Right lobe of liver (tissue), 6 donors: ENCODE measurements at places on chromosomes 2 and 18.
A peak's percentile ranks its signal among the peaks of the same experiment; 100 is the strongest.

GRCh38 chr18:38619129-38619528 is 1053.5 kb upstream of the CELF4 start:
- DNase-seq, result no peak
- no peak overlapping the region for H3K27ac ChIP-seq
- no peaks in the 10 kb centered on the region for H3K36me3 ChIP-seq
- H3K27me3 ChIP-seq, result no peaks in the 10 kb centered on the region
- no peak overlapping the region for H3K4me3 ChIP-seq

DNA sequence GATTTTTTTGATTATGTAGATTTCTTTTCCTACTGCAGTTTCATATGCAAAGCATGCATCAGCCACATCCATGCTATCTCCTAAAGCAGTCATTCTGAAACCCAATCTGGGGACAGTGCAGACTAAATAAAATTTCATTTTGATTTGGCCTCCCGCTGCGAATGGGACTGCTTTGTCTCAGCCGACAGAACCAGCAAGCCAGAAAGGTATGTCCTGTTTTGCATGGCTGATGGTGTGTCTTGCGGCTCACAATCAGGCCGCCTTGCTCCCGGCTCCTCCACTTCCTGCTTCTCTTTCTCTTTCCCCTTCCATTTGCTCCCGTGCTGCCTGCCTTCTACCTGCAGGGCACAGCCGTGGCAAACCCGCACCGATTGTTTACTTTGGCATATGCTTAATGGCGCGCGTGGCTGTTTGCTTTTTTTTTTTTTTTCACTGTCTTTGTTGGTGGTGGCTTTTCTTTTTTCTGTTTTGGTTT is 419.6 kb upstream of the POU3F3 start:
- no peaks in the 10 kb centered on the region for H3K27me3 ChIP-seq
- H3K4me3 ChIP-seq, result peak overlapping the region; percentile 21
- H3K4me1 ChIP-seq, result peaks cover 5% of the 10 kb centered on the region
- peak; percentile 73 for DNase-seq
- H3K27ac ChIP-seq, result no peak overlapping the region

GRCh38 chr2:225558399-225559071 is 159.0 kb downstream of the NYAP2 start:
- H3K4me1 ChIP-seq, result no peaks in the 10 kb centered on the region
- H3K4me3 ChIP-seq, result no peak overlapping the region
- DNase-seq, result no peak

DNA sequence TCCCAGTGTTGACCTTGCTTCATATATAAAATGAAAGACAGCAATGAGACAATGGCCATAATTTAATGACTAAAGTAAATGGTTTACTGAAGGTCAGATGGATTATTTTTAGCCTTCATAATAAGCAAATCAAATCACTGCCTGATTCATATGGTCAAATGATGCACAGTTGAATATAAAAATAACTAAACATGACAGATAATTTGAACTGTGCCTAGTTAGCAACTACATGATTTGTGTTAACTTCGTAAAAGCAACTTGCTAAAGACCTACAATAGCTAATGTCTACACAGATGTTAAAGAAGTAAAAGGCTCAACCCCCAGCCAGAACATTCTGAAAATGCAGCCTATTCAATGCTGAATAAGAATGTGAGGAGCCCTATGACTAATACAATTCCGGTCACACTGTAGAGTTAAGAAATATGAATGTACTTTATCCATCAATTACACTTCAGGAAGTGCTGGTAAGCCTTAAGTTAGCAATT is 590.8 kb upstream of the CDH2 start:
- H3K27ac ChIP-seq, result no peak overlapping the region
- no peak for DNase-seq
- H3K36me3 ChIP-seq, result no peaks in the 10 kb centered on the region
- H3K27me3 ChIP-seq, result no peaks in the 10 kb centered on the region
- H3K4me1 ChIP-seq, result no peaks in the 10 kb centered on the region

DNA sequence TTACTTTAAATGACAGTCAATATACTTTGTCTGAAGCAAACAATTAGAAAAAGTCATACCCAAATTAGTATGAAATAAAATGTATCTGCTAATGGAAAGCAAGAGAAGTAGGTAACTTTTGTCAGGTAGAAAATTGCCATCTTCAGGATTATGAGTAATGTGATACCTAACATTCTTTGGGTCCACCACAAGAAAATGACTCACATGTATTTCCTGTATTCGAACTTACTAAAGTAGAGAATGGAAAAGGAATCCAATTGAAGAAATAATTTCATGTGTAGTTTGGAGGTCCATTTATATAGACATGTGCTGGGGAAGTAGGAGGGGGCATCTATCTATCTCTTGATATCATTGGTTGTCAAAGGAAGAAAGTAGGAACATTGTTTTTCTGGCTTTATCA is 636.2 kb upstream of the CHAC2 start:
- H3K4me3 ChIP-seq, result no peak overlapping the region
- DNase-seq, result no peak
- H3K27me3 ChIP-seq, result no peaks in the 10 kb centered on the region
- no peaks in the 10 kb centered on the region for H3K36me3 ChIP-seq
- H3K27ac ChIP-seq, result no peak overlapping the region

DNA sequence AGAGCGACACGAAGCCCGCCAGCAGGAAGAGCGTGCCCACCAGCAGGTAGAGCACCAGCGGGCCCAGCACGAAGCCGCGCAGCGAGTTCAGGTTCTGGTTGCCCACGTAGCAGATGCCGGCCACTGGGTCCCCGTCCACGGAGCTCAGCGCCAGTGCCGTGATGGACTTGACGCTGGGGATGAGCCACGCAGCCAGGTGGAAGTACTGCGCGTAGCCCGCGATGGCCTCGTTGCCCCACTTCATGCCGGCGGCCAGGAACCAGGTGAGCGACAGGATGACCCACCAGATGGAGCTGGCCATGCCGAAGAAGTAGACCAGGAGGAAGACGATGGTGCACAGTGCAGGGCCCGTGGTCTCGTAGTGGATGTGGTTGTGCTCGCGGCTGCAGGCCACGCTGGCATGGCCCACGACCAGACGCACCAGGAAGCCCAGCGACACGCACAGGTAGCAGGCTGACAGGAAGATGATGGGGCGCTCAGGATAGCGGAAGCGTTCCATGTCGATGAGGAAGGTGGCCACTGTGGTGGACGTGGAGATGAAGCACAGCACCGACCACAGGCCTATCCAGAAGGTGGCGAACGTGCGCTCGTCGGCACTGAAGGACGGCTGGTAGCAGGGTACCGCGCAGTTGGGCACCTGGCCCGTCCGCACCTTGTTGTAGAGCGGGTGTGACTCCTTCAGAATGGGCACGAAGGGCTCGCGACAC is 2.1 kb downstream of the FZD5 start:
- DNase-seq, result peak; percentile 82
- H3K27me3 ChIP-seq, result no peaks in the 10 kb centered on the region

DNA sequence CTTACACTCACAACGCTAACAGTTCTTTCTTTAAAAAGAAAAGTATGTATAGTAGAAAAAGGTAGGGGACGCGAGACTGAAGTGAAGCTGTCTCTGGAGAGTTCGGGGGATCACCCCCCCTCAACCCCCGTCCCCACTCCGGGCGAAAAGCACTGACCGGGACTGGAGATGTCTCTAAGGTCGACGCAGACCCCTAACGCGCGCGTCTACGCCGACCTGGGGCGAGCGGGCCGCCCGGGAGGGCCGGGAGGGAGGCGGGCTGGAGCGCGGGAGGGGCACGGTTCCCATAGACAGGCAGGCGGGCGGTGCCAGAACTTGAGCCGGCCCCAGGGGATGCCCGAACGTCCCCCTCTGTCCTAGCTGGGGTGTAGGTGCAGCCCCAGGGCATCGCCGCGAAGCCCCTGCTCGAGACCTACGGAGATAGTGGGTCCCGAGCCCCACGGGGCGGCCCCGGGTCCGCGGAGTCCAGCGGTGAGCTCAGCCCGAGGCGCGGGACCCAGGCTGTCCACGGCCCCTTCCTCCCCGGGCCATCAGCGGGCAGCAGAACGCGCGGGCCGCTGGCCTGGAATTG is 82.2 kb downstream of the CHRNA1 start:
- H3K27ac ChIP-seq, result peak overlapping the region; percentile 49
- H3K27me3 ChIP-seq, result peaks cover 11% of the 10 kb centered on the region
- H3K4me1 ChIP-seq, result no peaks in the 10 kb centered on the region
- H3K36me3 ChIP-seq, result no peaks in the 10 kb centered on the region
- H3K4me3 ChIP-seq, result peak overlapping the region; percentile 53

GRCh38 chr2:207251022-207251421 is 85.3 kb upstream of the KLF7 start:
- H3K27ac ChIP-seq, result no peak overlapping the region
- DNase-seq, result no peak
- H3K4me1 ChIP-seq, result no peaks in the 10 kb centered on the region
- H3K4me3 ChIP-seq, result no peak overlapping the region
- no peaks in the 10 kb centered on the region for H3K36me3 ChIP-seq
- no peaks in the 10 kb centered on the region for H3K27me3 ChIP-seq

DNA sequence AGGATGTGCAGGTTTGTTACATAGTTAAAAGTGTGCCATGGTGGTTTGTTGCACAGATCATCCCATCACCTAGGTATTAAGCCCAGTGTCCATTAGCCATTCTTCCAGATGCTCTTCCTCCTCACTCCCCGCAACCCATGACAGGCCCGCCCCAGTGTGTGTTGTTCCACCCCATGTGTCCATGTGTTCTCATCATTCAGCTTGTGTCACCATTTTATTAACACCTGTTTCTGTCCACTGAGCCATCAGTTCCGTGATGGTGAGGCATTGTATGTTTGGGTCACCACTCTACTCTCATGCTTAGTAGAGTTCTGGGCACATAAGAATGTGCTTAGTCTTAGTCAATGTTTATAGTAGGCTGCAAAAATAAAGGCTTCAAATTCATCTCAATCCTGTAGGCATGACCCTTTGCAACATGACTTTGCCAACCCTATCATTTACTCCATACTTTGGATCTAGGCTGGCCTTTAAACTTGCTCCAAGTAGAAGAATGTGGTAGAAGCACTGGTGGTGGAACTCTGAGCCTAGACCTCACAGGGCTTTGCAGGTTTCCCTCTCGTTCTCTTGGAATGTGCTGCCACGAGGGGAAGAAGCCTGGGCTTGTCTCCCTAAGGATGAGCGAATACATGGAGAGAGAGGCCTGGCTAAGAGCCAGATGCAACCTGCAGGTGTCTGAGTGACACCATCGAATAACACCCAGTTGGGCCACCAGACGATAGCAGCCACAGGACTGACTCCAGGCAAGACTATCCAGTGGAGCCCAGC is 161.5 kb downstream of the NAPG start:
- H3K27me3 ChIP-seq, result no peaks in the 10 kb centered on the region
- no peaks in the 10 kb centered on the region for H3K4me1 ChIP-seq
